ENCODE measurements at places on chromosomes 13 and 19. TPM values are rescaled to one million over a fixed set of nuclear protein-coding genes. Genes with fewer than 3 reads are reported as not detected.

The CYP2F1 gene
- not detected for total RNA-seq

GRCh38 chr13:24033527-24034302, 126.8 kb upstream of the SPATA13 start:
- DNase-seq: no peak

The OPA3 gene
- total RNA-seq: 3.1 TPM

DNA sequence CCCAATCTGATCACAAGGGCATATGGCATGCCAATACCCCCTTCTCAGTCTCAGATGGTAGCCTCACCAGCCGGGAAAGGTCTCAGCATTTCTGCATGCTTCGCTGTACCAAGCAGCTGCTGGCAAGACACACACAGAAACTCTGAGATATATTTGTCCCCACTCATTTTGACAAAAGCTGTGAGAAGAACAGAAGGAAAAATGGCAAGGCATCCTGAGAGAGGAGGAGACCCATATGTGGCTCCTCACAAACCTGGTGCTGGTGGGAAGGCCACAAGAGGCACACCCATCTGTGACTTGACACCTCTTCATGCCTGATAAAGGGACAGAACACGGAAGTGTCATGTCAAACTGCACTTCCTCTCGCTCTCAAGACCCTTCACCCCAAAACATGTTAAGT, 36.7 kb upstream of the DOCK9 start:
- DNase-seq: no peak

The CYP4F8 gene
- not detected for total RNA-seq

The MBD3L3 gene
- not detected for total RNA-seq

The KIR2DL4 gene
- not detected for total RNA-seq

The GRIN3B gene
- total RNA-seq: 0.44 TPM

The CD79A gene
- total RNA-seq: not detected

DNA sequence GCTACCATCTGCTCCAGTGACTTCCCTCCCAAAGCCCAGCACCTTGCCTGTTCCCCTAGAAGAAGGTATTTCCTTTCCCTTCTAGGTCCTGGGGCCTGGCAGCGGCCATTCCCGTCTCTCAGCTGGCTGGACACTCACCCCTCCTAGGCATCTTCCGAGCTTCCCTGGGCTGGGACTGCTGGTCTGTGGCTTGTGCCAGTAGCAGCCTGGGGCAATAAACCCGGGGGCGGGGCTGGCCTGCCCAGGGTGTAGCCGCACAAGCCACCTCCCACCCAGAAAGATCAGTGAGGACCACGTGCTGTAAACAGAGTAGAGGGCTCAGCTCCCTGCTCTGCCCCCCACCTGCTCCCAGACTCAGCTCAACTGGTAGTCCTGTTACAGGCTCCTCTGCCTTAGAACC, 15.0 kb downstream of the LIPE start:
- no peak for DNase-seq

The ZNF610 gene
- total RNA-seq: 2.8 TPM

DNA sequence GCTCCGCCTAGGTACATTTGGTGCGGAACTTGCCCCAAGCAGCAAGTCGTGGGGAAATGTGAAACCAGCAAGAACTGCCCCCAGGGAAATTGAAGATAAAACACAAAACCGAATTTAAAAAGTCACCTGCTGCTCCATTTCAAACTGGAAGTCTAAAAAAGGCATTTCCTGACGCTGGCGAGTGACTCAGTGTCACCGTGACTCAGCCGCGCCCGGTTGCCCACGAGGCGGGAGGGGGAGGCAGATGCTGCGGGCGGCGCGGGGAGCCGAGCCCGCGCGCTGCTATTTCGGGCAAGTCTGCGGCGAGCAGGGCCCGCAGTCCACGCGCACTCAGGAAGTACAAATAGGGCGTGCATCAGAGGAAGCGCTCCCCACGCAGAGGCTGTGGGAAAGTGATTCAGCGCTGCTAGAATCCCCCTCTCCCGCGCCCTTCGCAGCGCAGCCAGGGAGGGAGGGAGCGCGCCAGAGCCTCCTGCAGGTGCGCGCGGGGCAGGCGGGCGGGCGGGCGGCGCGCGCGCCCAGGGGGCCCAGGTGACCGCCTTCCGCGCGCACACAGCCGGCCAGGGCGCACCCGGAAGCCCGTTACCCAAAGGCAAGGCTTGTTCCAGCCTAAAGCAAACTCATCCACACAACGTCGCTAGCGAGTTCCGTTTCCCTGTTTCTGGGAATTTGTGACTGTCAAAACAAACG, 168.8 kb downstream of the COL4A1 start:
- peak; percentile 78 for DNase-seq
